Fibroblast of skin of back (primary cell): ENCODE measurements at places on chromosomes 4 and X.
A peak's percentile ranks its signal among the peaks of the same experiment; 100 is the strongest.

GRCh38 chrX:12366440-12366839 is 228.2 kb downstream of the FRMPD4 start:
- DNase-seq, result no peak

- no peak for DNase-seq
These were observed 1381.5 kb upstream of the ADGRL3 start for GRCh38 chr4:59818656-59819055.

DNA sequence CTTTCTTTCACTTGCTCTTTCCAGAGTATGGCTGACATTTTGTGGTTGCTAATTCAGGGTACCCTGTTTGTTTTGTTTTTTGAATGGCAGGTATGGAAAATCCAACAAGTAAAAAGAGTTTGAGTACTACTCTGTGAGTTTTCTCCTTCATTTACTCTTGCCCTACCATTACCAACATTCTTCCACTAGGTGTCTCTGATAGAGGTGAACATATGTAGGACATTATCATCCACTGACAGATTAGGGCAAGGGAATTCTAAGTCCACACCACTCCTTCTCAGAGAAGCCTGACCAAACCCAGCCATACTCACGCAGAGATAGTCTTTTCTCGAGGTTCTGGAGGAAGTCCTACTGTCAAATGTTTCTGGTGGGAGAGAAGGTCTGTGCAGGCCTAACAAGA is 36.7 kb upstream of the HDAC8 start:
- DNase-seq, result no peak

DNA sequence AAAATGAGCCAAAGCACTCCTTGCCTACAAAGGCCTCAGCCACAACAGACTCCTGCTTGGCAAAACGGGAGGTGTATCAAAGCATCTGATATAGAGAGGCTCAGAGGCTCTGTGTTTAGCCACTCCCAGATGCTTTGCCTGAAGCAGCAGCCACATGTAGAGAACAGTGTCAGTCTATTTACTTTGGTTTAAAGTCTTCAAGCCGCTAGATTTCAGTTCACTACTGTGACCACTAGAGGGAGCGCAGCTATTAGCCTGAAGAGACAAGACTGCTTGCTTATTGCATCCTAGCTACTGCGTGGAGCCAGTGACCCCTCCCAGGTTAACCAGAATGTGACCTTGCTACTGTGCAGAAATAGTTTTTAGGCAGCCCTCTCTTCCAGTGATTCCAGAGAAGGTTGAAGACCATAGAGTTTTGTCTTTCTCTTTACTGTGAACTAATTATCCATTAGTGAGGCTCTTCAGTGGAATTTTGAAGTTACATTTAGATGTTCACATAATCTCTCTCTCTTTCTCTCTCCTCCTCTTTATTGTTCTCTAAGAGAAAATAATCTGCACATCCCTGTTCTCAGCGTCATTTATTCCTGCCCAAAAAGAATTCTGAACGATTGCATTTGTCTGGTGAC is 39.3 kb downstream of the BMP3 start:
- peak; percentile 76 for DNase-seq

- no peak for DNase-seq
These were observed 85.5 kb upstream of the TET2 start for GRCh38 chr4:105061136-105061696.

GRCh38 chrX:127030016-127030748 is 210.7 kb downstream of the PRR32 start:
- DNase-seq, result peak; percentile 11

DNA sequence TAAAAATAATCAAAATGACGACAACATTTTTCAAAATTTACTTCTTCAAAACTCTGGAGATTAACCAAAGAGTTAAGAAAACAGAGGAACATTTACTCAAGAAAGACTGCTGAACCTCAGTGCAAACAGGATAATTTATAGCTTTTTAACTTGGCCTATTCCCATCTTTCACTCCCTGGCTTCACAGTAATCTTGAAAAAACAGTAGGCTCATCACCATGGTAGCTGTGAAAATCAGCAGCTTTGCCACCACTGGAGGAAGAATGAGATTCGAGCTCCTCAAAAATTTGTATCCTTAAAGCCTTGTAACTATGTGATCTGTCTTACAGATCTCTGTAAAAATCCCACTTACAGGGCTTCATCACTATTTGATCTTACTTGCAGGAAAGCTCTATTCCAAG is 447.7 kb upstream of the CTSO start:
- DNase-seq, result no peak

DNA sequence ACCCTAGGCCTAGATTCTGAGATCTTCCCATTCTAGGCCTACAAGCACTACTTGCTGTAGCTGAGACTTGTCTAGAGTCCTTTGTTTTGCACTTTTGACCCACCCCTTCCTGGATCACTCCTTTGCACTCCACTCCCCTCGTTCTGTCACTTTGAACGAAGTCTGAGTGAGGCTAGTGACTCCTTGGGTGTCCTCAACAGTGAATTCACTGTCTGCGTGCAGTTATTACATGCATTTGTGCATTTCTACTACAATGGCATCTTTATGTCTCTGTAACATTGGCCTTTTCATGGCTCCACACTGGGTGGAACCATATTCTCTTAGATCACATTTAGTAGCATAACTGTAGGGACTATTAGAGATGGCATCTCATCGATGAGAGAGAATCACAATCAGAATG is 50.5 kb downstream of the OCRL start:
- no peak for DNase-seq

GRCh38 chr4:1721666-1722550 is 587 bp downstream of the TACC3 start:
- no peak for DNase-seq

GRCh38 chr4:73620115-73620792 is at the start of gene RASSF6:
TSS of gene RASSF6 (minus strand) at chr4:73620436. CDS start at chr4:73611795, 8,641 bp downstream.
- no peak for DNase-seq

GRCh38 chr4:39450618-39451017 is 8.1 kb downstream of the RPL9 start:
- no peak for DNase-seq

- DNase-seq, result no peak
These were observed 14.2 kb upstream of the ADRA2C start for GRCh38 chr4:3752022-3752421.

DNA sequence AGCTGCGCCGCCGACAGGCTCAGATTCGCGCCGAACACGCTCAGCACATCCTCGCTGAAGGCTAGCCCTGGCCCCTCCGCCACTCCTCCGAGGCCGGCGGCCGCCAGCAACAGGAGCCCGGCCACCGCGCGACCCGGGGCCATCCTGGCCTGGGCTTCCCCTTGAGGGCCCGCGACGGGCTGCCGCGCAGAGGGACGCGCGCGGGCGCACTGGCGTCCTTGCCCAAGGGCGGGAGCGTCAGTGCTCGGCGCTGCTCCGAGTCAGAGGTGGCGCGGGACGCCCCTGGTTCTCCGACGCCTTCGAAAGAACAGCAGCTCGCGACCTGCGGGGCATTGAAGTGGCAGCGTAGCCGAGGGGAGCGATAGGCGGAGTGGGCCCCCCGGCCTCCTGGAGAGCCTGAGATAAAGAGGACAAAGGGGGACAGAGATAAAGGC is 745 bp downstream of the SLC39A8 start:
- peak; percentile 40 for DNase-seq

DNA sequence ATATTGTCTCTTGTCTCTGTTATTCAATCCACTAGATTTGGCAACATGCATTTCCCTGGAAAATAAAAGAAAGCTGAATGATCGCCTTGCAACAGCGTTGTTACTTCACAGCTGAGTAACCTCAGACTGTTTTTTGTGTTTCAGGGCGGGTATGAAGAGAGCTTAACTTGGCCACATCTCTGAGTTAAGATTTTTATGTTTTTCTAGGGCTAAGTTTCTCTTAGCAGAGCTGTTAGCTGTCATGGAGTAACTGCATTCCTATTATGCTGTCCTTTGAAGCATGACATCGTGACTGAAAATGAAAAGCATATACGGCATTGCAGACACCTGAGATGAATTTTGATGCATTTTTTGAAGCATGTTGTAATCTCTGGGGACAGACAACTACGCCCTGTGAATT is 1798.9 kb downstream of the PCDH7 start:
- DNase-seq, result no peak

DNA sequence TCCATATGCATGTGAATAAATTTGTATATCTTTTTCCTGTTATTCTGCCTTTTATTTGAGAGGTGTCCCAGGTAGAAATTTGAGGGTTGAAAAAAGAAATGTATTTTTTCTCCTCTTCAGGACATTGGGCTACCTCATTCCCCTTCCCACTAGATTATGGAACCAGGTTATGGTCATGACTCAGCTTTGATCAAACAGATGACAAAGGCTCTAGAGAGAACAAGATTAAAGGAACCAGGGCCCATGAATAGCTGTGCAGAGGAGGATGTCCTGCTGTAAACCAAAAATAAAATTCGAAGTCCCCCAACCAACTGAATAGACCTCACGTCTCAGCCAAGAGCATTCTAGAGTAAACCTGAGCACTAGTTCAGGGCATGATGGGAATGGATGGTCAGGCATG is 313.2 kb downstream of the RAPGEF2 start:
- no peak for DNase-seq

DNA sequence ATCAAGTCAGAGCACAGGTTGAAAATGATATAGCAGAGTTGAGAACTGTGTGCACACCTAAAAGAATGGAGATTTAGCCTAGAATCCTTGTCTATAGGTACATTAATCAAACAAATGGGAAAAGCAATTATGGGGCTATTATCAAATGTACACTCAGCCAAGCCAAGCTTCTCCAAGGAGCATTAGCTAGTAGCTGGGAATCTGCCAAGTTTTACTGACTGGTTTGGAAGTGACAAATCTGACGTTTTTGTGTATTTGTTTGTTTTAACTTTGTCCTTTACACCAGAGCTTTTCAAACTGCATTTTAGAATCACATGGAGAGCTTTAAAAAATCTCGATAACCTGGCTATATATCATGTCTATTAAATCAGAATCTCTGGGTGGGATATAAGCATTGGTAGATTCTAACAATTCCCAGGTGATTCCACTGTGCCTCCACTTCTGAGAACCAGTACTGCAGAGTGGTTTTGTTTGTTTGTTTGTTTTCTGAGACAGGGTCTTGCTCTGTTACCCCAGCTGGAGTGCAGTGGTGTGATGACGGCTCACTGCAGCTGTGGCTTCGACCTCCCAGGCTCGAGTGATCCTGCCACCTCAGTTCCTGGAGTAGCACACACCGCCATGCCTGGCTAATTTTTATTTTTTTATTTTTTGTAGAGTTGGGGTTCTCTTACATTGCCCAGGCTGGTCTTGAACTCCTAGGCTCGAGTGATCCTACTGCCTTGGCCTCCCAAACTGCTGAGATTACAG is 279.8 kb downstream of the UNC5C start:
- peak; percentile 34 for DNase-seq

DNA sequence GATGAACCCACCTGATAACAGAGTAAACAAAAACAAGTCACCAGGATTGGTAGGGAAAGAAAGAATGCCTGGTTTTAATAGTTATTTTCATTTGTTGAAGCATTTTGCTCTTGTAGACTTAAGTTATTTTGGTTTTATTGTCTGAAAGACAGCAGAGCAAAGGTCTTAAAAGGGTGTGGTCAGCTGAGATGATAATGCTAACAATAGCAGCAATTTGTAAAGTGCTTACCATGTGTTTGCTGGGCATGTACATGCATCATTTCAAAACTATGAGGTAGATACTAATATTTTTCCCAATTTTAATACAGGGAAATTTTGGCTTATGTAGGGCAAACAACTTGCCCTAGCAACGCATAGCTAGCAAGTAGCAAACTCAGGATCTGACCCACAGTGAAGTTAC is 46.8 kb upstream of the SLC10A4 start:
- DNase-seq, result no peak

- DNase-seq, result no peak
These were observed 435.2 kb upstream of the AMOT start for GRCh38 chrX:113275804-113276203.

DNA sequence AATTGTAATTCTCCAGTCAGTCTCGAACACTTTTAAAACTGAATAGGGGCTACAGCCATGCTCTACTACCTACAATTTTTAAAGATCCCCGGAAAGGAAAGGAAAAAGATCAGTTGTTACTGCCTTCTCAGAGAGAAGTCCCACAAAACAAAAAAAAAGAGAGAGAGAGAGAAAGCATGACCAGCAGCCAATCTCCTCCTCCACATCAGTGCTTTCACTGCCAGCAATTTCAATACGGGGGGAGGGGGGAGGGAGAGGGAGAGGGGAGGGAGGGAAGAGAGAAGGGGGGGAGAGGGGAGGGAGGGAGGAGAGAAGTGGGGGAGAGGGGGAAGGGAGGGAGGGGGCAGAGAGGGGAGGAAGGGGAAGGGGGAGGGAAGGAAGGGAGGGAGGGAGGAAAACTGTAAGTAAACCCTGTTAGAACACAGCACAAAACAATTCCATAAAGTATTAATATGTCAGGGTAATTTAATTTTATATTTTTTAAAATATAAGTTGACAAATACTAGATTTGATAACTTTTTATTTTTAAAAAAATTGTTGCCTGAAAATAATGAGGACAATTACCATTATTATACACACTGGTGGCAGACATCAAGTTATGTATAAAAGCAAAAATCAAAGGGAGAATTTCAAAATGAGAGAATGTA is 108.0 kb downstream of the LRBA start:
- no peak for DNase-seq

GRCh38 chr4:70298051-70298450 is 36.7 kb upstream of the CABS1 start:
- no peak for DNase-seq

DNA sequence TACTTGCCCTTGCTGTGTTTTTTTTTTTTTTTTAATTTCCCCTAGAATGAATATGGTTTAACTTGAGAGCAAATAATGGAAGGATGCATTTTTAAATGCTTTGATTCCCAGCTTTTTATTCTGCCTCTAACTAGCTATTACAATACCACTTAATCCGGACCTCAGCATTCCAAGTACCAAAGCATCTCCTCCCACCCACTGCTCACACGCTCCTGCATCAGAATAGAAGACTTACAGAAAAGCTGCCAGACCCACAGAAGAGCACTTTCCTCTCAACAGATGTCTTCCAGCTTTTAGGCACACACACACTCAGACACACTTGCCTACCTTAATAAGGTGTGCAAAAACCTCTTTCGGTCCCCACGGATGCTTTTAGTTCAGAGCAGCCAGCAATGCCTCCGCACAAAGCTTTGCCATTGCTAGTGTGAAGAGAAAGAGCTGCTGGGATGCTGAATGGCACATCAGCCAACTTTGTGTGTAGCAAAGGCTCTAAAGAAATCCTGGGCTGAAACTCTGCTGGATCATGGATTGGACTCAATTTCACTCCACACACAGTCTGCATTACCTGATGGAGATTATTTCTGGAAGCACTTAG is 1056.2 kb downstream of the DMD start:
- DNase-seq, result no peak

- DNase-seq, result peak; percentile 43
These were observed 63.7 kb upstream of the CD99 start for GRCh38 chrX:2627272-2627867.

DNA sequence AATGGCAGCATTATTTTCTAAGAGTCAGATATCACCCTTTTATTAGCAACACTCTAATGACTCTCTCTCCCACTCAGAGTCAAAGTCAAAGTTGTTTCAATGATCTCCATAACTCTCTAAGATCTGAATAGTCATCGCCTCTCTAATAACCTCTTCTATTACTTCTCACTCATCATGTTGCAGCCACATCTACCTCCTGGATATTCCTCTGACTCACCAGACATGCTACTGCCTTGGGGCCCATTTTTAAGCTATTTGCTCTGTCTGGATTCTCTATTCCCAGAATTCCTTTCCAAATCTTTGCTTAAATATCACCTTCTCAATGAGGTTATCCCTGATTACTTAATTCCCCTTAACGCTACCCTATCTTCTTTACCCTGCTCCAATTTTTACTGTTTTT is 391.8 kb upstream of the MAGEB16 start:
- peak; percentile 0 for DNase-seq

GRCh38 chr4:67575232-67576058 is 16.9 kb downstream of the STAP1 start:
- DNase-seq, result no peak

GRCh38 chrX:65576160-65576559 is 41.6 kb upstream of the LAS1L start:
- no peak for DNase-seq

GRCh38 chr4:159505266-159505975 is 402.5 kb downstream of the RAPGEF2 start:
- no peak for DNase-seq
